ENCODE measurements at places on chromosomes 1 and 21.

- DNase-seq: no peak
Observed at GRCh38 chr1:61160526-61160925, 78.2 kb downstream of the NFIA start.

- peak; percentile 40 for DNase-seq
Observed at GRCh38 chr1:9784508-9785133, 39.1 kb downstream of the CLSTN1 start.

DNA sequence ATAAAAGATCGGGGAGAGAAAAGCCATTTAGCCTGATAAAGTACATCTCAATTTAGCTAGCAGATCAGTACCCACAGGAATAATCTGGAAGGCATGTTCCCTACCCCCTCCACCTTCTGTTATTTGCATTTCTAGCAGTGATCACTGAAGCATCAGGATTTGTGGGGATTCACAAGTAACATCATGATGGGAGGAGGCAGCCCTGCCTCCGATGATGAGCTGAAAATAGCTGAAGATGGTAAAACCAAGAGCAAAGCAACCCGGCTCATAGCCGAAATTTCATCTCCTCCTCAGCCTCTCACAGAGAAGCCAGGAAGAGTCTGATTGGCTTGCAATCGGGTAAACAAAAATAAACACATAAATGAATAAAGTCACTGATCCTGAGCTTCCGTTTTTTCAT is 2.4 kb downstream of the CCSAP start:
- no peak for DNase-seq

GRCh38 chr1:200384818-200385390 is 24.9 kb downstream of the ZNF281 start:
- DNase-seq: no peak

GRCh38 chr1:224696891-224697765 is 81.0 kb downstream of the CNIH3 start:
- no peak for DNase-seq

- DNase-seq: no peak
Observed at GRCh38 chr1:214637125-214637524, 34.1 kb downstream of the CENPF start.

DNA sequence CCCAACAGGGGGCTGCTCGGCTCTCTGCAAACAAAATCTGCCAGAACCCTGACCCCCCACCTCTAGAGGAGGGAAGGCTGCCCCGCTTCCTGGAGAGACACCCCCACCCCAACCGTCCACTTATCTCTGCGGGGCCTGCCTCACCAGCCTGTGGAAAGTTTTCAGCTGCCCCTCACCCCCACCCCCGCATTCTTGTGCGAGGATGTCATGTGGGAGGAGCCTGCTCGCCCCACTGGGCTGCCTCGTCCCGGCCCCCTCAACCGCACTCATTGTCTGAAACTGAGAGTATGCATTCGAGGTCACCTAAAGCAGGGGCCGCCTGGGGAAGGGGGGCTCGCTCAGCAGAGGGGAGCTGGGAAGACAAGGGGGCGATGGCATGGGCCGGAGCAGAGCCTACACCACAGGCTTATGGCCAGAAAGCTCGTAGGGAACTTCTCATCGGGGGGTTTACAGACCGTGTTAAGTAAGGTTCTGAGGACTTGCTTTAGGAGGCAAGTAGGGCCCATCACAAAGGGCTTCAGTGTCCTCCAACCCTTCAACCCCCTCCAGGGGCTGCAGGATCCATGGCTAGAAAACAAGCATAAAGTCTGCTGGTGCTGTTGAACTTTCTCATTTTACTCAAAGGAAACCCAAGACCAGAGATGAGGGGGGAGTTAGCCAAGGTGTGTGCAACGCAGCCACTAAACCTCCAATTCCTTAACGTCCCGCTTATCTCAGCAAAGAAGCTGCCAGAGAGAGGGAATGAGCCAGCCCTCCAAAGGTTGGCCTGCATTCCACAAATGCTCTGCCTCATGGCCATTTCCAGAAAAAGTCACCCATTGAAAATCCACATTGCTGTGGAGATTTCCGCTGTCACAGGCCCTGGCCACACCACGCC is 9.4 kb downstream of the EPHA2 start:
- DNase-seq: no peak

- no peak for DNase-seq
Observed at GRCh38 chr1:40899230-40899870, 37.2 kb upstream of the CITED4 start.

DNA sequence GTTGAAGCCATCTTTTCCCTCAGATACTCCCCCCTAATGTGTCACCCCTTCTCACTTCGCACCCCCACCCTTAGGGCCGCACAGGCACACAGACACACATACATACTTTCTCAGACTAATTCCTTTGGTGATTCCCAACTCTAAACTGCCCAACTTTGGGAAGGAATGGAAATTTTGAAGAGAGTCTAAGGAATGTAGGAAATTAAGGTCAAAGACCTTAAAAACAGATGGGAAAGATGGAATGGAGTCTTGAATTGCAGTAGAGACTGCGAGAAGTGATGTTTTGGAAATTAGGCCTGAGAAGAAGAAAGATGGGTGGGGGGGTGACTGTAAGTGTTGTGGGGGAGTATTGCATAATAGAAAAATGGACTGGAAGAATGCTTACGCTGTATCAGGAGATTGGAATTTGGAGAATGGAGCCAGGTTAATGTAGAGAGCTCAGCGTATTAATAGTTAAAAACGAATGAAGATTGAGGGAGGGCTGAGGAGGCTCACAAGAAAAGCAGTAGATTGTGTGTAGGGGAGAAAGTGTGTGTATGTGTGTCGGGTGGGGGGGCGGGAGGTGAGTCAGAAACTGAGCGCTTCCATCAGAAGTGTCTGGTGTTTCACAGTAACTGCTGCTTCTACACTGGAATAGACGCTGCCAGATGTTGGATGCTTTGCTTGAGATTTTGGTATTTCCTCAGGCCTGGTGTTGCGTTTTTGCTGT is 1.7 kb downstream of the PIP5K1A start:
- no peak for DNase-seq

DNA sequence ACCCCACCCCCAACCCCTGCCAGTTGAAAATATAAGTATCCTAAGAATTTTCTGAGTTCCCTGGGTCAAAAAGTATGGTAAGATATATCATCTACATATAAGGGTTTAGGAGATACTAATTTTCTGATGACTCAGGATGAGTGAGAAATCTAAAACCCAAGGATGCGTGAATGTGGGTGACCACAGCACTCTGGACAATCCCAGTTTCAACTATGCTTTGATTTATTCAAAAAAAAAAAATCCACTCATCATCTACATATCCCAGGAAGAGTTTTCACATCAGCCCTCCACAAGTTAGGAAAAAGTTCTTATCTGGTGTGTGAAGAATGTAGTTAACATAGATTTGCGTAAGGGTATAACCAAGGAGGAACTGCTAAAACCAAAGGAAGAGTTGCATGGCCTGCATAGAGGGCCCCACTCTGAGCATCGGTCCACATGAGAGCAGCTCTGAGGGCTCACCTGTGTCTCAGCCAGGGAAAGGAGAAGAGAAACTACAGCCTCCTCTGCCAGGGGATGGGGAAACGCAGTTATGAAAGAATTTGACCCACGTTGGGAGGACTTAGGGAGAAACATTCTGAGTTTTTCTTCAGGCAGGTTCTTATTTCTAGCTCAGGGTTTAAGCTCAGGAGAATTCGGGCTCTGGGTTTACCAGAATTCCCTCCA is 18.8 kb downstream of the LAMB3 start:
- DNase-seq: no peak

DNA sequence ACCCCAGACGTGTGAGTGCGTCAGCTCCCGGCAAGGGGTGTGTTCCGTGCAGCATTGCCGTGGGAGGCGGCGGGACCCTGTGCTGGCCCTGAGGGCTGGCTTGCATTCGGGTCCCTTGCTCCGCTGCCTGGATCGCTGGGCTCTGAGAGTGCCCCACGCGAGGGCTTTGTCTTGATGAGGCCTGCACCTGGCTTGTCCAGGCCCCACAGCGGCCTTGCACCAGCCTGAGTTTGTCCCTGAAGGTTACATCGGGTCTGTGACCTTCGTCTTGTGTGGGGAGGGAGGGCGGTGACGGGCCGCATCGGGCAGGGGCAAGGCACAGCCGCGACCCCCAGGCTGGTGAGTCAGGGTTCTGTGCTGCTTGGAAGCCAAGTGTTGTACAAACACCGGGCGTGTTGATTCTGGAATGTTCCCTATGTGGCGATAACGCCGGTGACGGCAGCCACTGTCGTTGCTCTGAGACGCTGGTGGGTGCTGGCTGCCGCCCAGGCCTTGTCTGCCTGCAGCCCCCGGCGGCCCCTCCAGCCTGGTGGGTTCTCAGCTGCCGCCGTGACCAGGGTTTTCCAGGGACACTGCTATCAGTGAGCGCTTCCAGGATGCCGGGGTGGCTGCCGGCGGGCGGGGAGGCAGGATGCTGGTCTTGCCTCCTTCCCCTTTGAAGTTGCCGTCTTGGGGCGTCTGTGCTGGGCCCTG is 42.9 kb downstream of the SLX9 start:
- DNase-seq: no peak

- no peak for DNase-seq
Observed at GRCh38 chr1:24605534-24606295, 37.4 kb upstream of the SRRM1 start.

GRCh38 chr1:223425550-223425949 is 32.3 kb downstream of the CCDC185 start:
- DNase-seq: no peak

- no peak for DNase-seq
Observed at GRCh38 chr1:39406533-39407450, 84.6 kb upstream of the BMP8A start.

- DNase-seq: no peak
Observed at GRCh38 chr1:203692565-203693470, 66.2 kb downstream of the ATP2B4 start.

DNA sequence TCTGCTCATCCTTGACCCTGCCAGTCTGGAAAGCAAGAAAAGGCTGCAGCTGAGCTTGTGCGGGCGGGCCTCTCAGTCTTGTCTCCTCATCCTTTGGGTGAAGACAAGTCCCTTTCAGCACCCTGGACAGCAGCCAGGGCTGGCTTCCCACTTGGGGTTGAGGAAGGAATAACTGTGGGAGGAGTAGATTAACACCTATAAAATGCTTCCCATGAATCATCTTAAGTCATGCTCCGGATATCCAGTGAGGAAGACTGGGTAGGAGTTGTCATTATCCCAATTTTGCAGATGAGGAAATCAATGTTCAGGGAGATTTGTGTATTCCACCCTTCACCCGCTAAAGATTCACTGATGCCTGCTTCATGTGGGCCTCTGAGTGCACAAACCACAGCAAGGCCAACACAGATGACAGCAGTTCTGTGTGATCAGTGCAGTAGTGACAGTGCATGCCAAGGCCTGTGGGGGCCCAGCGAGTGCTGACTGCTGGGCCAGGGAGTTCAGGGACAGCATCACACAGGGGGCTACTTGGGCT is 20.1 kb upstream of the COL16A1 start:
- no peak for DNase-seq

DNA sequence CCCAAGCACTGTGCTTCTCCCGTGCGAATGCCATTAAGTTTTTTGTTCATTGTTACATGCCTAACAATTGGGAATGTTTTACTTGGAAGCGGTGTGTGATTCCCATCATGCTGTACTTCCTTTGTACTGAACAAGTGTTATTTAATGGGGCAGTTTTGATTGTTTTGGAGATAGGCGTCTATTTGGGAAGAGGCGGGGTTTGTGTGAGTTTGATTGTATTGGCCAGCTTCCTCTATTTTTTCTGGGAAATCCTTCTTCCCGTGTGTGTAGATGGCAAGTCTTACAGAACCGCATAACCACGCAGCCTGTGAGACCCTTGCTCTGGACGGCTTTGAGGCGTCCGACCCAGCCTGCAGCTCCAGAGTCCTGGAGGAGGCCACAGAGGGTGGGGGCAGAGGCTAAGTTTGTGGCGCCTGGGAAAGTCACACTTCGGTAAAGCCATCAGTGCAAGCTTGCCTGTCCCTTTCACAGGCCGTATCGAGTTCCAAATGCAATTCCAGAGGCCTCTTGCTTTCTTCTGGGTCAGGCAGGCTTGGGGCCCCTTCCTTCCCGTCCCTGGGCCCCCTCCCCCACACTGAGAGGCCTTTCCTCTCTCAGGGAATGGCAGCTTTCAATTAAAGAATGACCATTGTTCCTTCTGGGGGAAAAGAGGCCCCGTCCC is 210.3 kb downstream of the TOMM20 start:
- no peak for DNase-seq

GRCh38 chr1:160219062-160219929 is 14.1 kb downstream of the PEA15 start:
- no peak for DNase-seq

- no peak for DNase-seq
Observed at GRCh38 chr1:1272341-1273208, 1.1 kb downstream of the UBE2J2 start.

DNA sequence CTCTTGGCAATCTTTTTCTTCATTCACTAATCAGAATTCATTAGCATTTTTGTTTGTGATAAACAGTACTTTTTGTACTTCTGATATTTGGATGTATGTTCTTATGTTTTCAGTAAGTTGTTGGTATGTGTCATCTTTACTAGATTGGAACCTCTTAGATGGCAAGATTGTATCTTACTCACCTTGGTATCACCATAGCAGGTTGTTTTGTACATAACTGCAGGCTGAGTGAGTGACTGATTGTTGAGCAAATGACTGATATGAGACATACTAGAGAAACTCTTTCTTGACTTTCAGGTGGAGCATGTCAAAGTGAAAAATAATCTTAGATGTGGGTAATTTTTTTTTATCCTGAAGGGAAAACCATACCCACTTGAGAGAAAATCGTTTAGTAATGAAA is 173.7 kb downstream of the CLEC20A start:
- DNase-seq: no peak

DNA sequence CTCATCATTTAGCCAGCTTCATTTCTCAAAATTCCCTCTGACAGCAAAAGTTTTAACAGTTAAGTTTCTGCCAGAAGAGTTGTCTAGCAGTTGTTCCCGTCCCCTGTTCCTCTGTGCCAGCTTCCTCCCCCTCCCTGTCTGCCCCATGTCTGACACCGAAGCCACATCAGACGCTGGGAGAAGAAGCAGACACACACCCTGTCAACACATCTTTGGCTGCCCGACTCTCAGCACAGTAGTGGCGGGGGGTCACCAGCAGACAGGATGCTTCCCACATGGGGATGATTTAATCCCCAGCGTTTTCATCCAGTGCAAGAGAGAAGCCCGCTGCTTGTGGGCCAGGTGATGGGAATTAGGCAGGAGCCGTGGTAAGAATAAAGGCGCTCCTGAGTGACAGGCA is 379.4 kb upstream of the RUNX1 start:
- DNase-seq: no peak

GRCh38 chr1:200880212-200880611 is 7.4 kb downstream of the GPR25 start:
- no peak for DNase-seq

- DNase-seq: no peak
Observed at GRCh38 chr1:1356166-1356795, 2.1 kb downstream of the MXRA8 start.

GRCh38 chr1:231631717-231632116 is 5.1 kb downstream of the DISC1 start:
- no peak for DNase-seq

All from NCI-H524 (cell line).